Lower lobe of right lung (tissue), 2 donors: ENCODE measurements at places on chromosomes 4 and X. TPM values are rescaled to one million over a fixed set of nuclear protein-coding genes. Genes with fewer than 3 reads are reported as not detected.

The ASB9 gene
- total RNA-seq = 6.0 TPM

The USP26 gene
- not detected for total RNA-seq

The HMX1 gene
- total RNA-seq = not detected

The KIF4A gene
- 0.86 TPM for total RNA-seq

The CRLF2 gene
- 1.3 TPM for total RNA-seq

The NIPAL1 gene
- 1.3 TPM for total RNA-seq

The PLXNB3 gene
- total RNA-seq = 4.6 TPM

GRCh38 chr4:169260217-169260866 lies 10.4 kb downstream of the SH3RF1 start:
- DNase-seq = no peak

GRCh38 chr4:151195801-151196200 lies 81.2 kb upstream of the PRSS48 start:
- DNase-seq = no peak

DNA sequence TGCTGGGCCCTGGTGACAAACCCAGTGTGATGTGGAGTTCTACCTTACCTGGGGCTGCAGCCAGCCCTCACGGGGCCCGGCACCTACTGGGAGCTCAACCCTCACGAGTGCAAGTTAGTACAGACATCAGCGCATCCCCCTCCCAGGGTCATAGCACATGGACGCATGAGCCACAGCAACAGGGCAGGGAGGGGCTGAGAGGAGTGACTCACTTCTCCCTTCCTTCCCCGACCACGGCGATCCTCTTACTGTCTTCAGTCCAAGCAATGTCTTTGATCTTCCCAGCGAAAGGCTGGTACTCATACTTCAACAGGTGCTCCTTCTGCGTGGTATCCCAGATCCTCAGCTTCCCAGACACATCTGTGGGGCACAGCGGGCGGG lies 17.8 kb downstream of the WDR1 start:
- no peak for DNase-seq

DNA sequence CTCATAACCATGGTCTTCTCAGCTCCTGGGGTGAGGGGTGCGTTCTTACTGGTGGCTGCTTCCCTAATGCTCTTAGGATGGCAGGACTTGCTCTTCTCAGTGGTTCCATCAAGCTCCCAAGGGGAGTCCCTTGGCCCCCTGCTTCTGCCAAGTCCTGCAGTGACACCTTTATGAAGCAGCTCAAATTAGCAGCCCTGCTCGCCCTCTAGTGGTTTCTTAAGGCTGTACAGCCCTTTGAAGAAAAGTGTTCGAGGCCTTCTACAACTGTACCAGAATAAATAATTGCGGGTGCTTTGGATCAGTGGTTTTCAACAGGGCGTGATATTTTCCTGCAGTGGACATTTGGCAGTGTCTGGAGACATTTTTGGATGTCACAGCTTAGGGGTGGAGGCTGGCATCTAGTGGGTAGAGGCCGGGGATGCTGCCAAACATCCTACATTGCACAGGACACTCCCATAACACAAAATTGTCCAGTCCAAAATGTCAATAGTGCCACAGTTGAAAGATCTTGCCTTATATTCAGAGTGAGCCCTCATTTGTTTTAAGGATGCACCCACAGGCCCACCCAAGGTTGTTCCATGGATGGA lies 204.7 kb upstream of the S100G start:
- no peak for DNase-seq

- no peak for DNase-seq
Observed at GRCh38 chr4:40515037-40515397, 114.6 kb downstream of the RBM47 start.

- DNase-seq = no peak
Observed at GRCh38 chr4:6663596-6664393, 23.3 kb downstream of the MRFAP1 start.

DNA sequence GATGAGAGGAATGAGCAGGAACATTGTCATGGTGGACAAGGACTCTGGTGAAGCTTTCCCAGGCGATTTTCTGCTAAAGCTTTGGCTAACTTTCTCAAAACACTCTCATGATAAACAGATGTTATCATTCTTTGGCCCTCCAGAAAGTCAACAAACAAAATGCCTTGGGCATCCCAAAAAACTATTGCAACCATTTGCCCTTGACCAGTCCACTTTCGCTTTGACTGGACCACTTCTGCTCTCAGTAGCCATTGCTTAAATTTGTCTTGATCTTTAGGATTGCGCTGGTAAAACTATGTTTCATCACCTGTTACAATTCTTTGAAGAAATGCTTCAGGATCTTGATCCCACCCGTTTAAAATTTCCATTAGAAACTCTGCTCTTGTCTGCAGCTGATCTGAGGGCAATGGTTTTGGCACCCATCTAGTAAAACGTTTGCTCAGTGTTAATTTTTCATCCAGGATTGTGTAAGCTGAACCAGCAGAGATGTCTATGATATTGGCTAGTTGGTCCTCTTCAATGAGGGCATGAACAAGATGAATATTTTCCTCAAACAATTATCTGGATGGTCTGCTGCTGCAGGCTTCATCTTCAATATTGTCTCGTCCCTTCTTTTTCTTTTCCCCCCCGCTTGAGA lies 14.8 kb downstream of the TBC1D1 start:
- DNase-seq = no peak

DNA sequence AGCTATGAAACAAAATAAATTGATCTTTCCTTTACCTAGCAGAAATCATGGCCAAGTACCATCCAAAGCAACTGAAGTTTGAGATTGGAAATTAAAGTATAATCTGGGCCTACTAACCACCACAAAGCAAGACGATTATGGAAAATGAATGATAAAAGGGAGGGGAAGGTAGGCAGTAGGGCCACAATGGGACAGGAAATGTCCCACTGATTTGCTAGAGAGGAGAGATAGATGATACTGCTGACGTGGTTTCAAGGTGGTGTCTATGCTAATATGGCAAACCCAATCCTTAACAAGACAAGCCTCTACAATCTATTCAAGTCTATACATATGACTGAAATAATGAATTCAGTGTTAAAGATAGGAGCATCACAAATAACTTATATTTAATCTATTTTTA lies 6.1 kb downstream of the TMPRSS11F start:
- no peak for DNase-seq

- DNase-seq = no peak
Observed at GRCh38 chr4:46249106-46249505, 125.3 kb upstream of the GABRG1 start.

DNA sequence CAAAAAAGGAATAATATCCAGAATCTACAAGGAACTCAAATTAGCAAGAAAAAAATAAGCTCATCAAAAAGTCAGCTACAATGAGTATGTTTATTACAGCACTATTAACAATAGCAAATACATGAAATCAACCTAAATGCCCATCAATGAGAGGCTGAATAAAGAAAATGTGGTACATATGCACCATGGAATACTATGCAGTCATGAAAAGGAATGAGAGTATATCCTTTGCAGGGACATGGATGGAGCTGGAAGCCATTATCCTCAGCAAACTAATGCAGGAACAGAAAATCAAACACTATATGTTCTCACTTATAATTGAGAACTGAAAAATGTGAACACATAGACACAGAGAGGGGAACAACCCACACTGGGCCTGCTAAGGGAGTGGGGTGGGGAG lies 178.4 kb upstream of the IRS4 start:
- DNase-seq = no peak
